ENCODE measurements at places on chromosomes 13 and 19.

DNA sequence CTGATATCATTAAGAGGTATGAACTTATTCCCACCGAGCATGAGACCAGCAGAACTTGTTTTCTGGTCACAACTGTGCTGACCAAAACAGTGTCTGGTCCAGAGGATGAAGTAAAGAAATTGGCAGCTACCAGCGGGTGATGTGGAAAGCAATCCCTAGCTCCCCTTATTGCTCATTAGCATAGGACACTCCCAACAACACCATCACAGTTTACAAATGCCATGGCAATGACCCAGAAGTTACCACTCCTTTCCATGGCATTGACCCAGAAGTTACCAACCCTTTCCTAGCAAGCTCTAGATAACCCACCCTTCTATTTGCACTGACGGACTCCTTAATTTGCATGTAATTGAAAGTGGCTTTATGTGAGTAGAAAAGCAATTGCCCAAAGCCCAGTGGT lies 1856.1 kb downstream of the OLFM4 start:
- no peak for DNase-seq

GRCh38 chr13:66200555-66200954 lies 1029.6 kb downstream of the PCDH9 start:
- no peak for DNase-seq

DNA sequence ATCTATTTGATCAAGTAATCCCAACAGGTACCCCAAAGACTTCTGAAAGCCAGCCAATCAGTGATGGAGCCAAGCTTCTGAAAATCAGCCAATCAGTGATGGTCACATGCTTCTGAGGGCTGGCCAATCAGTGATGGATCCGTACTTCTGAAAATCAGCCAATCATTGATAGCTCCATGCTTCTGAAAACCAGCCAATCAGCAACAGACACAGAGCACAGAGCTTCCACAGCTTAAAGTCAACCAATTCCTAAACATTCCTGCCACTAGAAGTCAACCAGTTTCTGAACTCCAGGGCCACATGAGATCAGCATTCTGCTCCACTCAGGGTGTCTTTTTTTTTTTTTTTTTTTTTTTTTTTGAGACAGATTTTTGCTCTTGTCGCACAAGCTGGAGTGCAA lies 8.2 kb upstream of the HSD17B14 start:
- no peak for DNase-seq

DNA sequence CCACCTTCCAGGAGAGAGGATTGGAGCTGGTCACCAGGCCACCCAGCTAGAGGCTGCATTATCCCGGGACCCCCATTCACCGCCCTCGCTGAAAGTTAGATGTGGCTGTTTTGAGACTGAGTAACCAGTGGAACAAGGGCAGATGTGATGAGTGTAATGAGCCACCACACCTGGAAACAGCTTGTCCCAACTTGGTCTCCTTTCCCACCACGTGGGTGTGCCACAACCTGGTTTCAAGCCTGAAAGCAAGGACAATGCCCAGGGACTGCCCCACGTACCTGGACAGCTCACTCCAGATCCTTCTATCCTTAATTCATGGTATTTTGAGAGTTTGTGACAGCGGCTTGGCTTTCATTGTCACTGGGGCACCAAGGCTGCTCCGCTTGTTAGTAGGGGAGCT lies 7.0 kb downstream of the LGI4 start:
- no peak for DNase-seq

GRCh38 chr13:27654059-27654458 lies 32.4 kb downstream of the POLR1D start:
- DNase-seq, result no peak

- peak; percentile 29 for DNase-seq
These were observed 20.1 kb downstream of the C19orf12 start for GRCh38 chr19:29694669-29695627.

DNA sequence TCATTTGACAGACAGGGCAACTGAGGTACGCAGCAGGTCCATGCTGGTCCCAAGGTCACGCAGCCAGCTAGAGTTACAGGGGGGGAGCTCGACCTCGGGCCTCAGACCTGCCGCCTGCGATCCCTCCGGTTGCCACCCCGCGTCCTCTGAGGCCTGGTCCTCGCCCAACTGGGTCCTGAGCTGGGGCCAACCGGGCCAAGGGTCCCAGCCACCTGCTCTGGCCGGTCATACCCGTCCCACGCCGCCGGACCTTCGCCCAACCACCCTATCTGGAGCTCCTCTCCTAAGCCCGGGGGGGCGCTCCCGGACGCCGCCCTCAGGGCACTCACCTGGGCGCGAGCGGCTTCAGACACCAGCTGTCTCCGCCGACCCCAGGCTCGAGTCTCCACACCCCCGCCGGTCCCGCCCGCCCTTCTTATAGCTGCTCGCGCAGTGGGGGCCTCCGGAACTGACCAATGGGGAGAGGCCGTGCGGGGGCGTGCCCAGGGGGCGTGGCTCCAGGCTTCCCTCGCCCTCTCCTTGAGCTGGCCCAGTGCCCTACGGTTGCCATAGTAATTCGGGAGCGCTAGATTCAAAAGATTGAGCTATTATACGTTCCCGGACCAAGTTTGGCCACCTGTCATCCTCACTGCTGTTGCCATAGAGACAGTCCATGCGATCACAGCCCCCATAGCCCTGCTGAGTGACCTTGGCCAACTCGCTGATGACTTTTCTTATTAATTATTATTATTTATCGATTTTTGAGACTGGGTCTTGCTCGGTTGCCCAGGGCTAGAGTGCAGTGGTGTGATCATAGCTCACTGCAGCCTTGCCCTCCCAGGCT lies at the start of gene PLIN5:
PLIN5 (minus strand) TSS at position 389 of the 823 bp plus-strand sequence. CDS start 1,150 bp downstream, outside the sequence.
- no peak for DNase-seq

- no peak for DNase-seq
These were observed 98.7 kb upstream of the RNF113B start for GRCh38 chr13:98275681-98276171.

DNA sequence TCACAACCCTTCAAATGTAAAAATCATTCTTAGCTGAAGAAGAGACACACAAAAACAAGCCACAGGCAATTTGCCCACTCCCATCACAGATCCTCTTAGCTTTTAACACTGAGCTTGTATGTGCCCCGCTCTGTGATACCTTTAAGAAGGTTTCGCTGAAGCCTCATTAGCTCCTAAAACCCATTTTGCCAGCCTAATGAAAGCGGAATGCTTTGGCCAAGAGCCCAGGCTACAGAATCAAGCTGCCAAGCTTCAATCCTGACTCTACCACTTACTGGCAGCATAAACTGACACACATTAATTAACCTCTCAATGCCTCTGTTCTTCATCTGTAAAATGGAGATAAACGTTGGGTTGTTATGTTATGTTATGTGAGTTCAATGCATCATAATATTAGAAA lies 10.5 kb downstream of the ZNF112 start:
- DNase-seq, result no peak

GRCh38 chr19:50490991-50491472 lies 14.4 kb upstream of the GARIN5A start:
- peak; percentile 20 for DNase-seq

DNA sequence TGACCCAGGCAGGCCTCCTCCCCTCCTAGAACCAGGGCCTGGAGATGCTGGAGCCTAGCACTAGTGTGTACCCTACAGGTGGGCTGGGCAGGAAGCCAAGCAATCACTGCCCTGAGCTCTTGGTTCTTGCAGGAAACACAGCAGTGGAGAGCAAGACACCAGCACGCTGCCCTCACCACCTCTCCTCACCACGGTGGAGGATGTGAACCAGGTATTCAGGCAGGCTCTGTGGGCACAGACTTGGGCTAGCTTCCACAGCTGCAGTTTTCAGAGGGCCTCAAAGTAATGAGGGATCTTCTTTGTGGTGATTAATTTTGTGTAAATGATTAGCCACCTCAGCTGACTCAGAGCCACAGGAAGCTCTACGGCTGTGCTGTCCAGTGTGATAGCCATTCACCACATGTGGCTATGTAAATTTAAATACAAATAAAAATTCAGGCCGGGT lies 13.6 kb upstream of the GPI start:
- no peak for DNase-seq

GRCh38 chr19:47676811-47677210 lies 36.4 kb upstream of the EHD2 start:
- DNase-seq, result no peak

GRCh38 chr19:1672769-1673644 lies 20.6 kb upstream of the TCF3 start:
- no peak for DNase-seq

GRCh38 chr19:42270346-42271044 lies 1.4 kb downstream of the CIC start:
- no peak for DNase-seq

- DNase-seq, result peak; percentile 17
These were observed 44.9 kb downstream of the ZNF611 start for GRCh38 chr19:52689843-52690368.

DNA sequence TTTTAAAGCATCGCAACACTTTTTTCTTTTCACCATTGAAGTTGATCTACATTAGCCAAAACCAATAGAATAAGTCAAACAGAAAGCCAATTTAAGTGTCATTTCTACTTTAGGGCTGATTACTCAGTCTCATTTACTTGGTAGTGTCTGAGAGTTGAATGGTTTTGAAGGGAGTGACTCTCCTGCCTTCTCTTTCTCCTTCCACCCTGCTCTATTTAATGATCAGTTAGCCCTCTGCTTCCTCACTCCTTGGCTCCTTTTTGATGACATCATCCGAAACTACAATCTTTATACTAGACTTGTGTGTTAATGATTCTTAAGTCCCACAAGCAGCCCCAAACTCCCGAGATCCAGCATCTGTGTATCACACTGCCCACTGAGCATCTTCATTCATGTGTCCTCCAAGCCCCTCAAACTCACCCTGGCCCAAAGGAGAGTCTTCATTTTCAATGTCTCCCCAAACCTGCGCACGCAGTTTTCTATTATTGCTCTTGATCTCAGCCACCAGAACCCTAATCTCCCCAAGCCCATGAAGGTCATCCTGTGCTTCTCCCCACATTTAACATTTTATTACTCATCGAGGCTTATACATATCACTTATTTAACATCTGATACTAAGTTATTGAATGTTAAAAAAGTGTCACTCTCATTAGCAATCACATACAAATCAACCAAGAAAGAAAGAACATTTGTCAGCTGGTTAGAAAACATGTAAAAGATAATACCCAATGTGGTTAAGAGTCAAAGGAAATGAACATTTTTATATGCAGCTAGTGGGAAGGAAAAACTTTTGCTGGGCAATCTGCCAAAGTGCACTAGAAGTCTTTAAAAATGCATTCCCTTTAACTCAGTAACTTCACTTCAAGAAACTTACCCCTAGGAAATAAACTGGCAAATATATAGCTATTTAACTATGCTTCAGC lies 32.2 kb upstream of the ARGLU1 start:
- DNase-seq, result peak; percentile 83

GRCh38 chr19:40609561-40610395 lies 8.6 kb downstream of the LTBP4 start:
- DNase-seq, result peak; percentile 44

DNA sequence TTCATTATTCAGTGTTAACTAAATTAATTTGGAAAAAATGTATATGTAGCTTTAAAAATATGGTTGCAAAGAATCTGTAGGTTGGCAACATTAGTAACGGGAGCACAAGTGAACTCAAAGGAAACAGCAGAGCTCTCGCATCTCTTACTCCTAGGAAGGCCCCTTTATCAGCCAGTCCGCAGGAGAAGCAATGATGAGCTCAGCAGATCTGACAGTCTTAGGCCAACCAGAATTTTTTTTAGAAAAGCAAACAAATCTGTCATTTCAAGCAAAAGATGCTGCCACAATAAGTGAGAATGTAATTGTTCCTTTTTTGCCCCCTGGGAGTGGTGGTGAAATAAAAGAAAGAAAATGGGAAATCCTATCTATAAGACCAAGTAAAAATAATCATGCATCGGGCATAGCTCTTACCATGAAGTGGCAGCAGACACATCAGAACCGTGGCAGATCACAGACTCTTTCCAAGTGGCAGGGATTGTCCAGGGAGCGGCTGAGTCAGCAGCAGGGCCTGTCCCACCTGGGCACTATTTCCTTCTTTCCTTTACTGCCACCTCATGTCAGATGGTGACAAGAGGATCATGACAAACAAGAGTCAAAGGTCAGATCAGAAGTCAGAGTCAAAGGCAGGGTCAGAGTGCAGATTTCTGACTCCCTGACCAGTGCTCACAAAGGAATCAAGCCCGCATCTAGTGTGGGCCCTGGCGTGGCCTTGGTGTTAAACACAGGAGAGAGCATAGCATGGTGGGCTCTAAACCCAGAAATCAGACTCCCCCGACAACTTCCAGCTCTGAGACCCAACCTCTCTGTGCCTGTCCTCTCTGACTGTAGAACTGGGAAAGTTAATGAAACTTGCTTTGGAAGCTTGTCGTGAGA lies 84.0 kb upstream of the MTIF3 start:
- DNase-seq, result no peak

DNA sequence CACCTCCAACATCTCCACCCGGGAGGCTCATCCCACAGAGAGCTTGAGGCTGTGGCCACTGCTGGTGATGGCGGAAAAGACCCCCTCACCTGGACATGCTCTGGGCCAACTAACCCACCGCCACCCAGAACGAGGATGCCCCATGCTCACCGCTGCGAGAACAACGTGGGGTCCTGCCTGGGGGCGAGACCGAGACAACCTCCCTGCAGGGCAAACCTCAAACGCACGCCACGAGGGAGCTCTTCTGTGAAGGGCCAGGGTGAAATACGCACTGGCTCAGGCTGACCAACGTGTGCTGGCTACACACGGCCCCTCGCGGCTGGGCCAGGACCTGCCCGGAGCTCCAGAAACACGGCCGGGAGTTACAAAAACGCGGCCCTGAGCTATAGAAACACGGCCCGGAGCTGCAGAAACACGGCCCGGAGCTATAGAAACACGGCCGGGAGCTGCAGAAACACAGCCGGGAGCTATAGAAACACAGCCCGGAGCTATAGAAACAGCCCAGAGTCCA lies 19.0 kb upstream of the PLPP2 start:
- DNase-seq, result peak; percentile 29

DNA sequence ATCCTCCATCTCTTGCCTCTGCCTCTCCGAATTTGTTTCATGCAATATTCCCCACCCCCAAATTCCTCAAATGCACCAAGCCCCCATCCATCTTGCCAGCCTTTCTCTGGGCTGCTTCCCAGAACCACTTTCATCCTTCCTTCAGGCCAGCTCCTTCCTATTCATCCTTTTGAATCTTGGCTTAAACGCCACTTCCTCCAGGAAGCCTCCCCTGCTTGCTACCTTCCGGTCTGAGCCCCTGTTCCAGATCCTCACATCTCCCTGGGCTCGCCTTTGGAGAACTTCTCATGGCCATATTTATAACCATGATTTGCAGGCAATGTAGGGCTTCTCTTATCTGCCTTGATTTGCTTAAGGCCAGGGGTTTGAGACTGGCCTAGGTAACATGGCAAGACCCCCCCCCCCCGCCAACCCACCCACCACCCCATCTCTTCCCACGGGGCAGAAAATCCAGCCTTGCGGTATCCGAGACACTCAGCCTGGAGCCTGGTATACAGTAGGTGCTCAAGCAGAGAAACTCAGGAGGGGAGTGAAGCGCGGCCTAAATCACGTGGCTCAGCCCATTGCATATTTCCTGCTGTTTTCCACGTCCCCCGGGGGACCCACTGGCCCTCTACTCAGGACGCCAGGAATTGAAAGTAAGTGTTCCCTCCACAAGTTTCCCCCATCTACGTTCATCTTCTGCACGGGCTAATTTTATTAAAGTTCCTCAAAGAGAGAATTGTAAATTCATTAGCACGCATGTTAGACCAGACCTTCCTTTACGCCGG lies 151.9 kb downstream of the PTPRS start:
- no peak for DNase-seq

- no peak for DNase-seq
These were observed 60.5 kb downstream of the CELF5 start for GRCh38 chr19:3284759-3285646.

- DNase-seq, result no peak
These were observed 24.6 kb downstream of the BICRA start for GRCh38 chr19:47633517-47633916.

Data from skin of body (tissue), 3 donors.